ENCODE measurements at places on chromosomes 7 and 10.
A peak's percentile ranks its signal among the peaks of the same experiment; 100 is the strongest.

DNA sequence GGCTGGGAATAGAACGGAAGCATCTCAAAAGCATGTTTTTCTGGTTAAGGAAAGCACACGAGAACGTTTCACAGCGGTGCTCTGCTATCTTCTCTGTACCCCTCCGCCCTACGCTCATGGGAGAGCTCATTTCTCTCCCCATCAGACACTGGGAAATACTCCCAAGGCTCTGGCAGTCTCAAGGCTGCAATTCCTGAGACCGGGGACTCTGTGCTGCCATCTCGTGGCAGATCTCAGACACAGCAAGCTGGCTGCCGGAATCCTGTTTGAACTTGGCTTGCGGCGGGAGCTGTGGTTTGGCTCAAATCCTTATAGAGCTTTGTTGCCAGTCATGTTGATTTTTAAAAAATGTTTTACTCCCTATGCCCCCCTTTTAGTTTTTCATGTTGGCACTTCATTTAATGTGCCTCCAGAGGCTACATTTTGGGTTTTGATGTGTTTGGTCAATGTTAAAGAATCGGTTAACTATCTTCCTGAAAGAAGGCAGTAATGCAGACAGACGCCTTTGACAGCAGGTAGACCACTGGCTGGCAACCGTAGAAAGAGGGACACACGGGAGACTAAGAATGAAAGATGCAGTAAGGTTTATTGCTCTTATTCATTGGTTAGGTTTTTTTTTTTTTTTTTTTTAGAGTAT lies 27.6 kb downstream of the BMPER start:
- DNase-seq = peak; percentile 3

DNA sequence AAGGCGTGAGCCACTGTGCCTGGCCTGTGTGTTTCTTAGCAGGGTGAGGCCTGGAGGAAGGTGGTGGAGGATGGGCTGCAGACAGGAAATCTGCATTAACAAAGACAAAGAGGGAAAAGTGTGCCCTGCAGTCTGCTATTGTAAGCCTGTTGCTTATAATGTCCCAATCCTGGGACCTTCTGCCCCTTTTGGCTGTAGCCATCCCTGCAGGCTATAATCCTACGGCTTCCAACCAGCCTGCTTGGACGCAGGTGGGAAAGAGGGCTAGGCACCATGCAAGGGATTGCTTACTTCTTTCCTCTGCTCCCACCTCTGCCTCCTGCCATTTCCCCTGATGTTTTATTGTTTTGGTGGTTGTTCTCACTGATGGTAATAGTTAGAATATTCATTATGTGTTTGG lies 434.3 kb downstream of the PLXNA4 start:
- no peak for DNase-seq

GRCh38 chr7:100074841-100075240 lies 6.7 kb downstream of the ZNF3 start:
- DNase-seq = no peak

DNA sequence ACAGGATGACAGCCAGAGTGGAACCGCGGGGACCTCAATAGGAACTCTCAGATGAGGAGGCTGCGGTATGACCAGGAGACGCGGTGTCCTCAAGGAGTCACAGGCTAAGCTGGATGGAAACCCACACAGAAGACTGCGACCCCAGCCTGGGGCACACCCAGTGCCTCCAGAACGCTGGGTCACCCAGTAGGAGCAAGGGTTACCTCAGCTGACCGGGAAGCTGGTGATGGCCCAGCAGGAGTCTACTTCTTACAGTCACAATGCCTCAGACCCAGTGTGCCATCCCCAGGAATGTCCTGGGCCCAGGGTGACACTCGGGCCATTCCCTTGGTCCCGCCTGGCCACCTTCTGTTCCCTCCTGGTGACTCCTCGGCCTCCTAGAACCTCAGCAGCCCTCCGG lies 29.9 kb downstream of the CNPY1 start:
- no peak for DNase-seq

GRCh38 chr10:58451193-58451889 lies 61.3 kb upstream of the BICC1 start:
- DNase-seq = no peak

- DNase-seq = no peak
Measured at GRCh38 chr10:44857363-44858016, 53.6 kb upstream of the TMEM72 start.

- no peak for DNase-seq
Measured at GRCh38 chr7:139339025-139339424, 2.1 kb upstream of the FMC1 start.

GRCh38 chr10:110035070-110035921 lies 27.5 kb downstream of the ADD3 start:
- DNase-seq = no peak

GRCh38 chr7:68309806-68310205 lies 1288.5 kb upstream of the AUTS2 start:
- no peak for DNase-seq

DNA sequence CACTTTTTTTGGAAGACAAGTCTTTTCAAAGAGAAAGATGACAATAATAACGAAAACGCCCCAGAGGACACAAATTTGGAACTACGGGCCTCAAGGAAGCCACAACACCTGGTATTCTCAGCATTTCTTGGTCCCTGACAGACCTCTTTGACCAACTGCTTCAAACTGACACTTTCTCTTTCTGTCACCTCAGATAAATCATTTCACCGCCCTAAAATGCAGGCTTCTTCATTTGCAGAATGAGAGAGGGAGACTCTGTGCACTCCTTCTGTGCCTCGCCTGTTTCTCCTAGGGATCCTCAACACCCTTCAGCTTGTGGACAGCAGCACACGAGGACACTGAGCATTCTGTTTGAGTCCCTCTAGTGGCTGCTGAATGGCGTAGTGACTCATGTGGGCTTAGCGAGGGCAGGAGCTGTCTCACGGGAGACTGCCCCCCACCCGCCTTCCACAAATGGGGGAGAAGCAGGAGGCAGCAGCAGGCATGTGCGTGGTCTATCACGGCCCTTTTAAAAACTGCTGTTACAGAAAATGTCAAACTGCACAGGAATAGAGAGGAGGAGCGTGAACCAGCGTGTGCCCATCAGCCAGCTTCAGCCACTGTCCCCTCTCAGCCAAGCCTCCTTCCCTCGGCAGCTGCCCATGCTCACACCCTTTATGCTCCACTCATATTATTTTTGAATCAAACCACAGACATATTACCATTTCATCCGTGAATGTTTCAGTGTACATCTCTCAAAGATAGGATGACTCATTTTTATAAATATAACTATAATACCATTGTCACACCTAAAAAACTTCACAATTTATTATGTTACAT lies 41.4 kb downstream of the GSDME start:
- no peak for DNase-seq

- no peak for DNase-seq
Measured at GRCh38 chr10:82888809-82889455, 1013.9 kb downstream of the NRG3 start.

DNA sequence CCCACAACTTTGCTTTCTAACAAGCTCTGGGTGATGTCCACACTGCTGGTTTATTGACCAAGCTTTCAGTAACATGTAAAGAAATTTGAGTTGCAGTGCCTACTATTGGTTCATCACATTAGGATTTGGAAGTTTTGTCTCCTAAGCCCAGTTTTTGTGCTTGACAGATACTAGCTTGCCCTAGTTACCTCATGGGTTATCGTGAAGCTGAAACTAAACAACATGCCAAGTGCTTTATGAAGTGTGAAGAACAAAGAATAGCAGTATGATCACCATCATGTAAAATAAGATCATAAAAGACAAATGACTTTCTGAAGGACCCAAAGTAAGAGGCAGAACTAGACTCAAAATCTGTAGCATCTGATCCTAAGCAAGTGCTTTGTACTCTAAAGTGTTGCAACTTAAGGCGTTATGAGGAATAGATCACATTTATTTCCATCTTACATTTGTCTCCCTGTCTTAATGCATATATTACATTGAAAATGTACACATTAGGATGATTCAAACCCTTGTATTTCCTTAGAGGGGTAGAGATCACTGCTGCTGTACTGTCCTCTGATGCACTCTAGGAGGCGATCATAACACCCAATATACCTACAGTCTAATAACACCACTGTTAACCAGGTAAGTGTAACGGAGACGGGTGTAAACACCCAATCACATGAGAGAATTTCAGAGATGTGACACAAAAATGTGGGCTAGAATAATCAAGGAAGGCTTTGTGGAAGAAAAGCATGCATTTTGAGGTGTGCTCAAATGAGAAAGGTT lies 71.3 kb downstream of the NRCAM start:
- DNase-seq = no peak

DNA sequence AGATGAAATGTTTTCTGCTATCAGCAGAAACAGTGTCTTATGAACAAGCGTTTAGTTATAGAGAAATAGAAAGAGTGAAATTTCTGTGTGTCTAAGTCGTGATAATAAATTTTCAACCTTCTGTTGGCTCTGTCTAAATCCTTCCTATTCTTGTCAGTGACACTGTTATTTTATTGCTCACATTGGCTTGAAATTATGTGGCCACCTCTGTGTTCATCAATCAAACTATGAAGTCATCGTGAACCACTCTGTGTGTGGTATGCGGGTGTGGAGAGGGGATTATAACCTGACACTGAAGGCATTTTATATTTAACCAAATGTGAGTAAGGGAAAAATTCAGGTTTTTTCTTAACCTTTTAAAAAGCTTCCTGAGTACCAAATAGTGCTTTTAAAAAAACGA lies 12.3 kb downstream of the AOAH start:
- DNase-seq = no peak

DNA sequence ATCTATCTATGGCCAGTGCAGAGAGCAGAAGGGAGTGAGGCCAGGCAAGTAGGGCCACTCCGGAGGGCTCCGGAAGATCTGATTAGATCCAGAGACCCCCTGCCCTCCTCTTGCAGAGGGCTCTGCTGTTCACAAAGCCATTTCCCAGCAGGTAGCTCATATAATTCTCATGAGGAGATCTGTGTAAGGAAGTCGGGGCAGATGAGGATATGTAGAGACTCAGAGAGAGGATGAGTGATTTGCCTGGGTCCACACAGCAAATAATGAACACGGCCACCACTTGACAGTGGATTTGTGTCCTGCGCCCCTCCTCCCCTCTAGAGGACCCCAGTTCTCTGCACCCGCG lies 2.6 kb downstream of the MUC12 start:
- no peak for DNase-seq

GRCh38 chr10:101363850-101364400 lies 10.0 kb downstream of the BTRC start:
- no peak for DNase-seq

GRCh38 chr7:149873970-149874643 lies 338 bp downstream of the ATP6V0E2 start:
- DNase-seq = no peak

- no peak for DNase-seq
Measured at GRCh38 chr7:104972500-104972899, 41.5 kb upstream of the KMT2E start.

DNA sequence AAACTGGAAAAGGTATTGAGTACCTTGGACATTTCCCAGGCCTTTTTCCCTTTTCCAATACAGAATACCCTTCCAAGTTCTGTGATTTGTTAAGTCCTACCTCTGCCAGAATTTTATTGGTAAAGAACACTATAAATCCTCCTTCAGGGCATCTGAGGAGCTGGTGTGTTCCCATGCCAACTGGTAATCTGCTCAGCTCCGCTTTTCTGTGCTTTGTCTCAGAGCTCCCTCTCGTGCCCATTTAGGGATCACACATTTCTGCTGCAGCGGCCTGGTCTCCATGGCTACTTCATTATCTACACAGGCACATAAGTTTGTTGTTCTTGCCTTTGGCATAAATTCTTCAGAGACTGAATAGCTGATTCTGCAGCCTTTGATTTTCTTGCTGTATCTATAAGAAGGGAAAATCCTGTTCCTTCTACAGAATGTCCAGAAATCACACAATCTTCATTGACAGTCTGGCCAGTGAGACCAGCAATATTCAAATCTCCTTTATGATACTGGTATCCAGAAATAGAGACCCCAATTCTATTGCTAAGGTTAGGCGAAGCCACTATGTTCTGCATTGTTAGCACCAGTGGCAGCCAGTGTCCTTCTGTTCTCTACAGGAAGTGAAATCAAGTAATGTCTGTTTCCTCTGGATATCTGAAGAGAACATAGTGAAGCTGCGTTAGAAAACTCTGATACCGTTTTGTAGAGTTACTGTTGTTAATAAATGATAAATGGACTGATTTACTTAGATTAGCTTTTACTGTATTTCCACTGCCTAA lies 51.9 kb downstream of the DENND11 start:
- DNase-seq = peak; percentile 49

DNA sequence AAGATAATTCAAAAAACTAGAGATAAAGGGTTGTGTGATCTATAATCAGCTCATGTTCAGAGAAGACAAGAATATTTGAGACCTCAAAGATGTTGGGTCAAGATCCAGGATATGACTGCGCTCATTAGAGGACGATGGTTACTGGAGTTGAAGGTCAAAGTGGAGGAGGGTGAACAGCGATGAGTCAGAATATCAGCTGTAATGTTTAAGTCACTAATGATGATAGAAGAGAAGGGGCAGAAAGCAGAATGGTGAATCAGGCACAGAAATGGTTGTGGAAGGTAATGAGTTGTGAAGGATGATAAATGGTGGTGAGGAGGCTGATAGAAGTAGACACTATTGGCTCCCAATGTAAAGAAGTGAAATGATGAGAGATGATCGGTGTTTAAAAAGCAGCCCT lies 540.3 kb downstream of the INHBA start:
- DNase-seq = no peak

DNA sequence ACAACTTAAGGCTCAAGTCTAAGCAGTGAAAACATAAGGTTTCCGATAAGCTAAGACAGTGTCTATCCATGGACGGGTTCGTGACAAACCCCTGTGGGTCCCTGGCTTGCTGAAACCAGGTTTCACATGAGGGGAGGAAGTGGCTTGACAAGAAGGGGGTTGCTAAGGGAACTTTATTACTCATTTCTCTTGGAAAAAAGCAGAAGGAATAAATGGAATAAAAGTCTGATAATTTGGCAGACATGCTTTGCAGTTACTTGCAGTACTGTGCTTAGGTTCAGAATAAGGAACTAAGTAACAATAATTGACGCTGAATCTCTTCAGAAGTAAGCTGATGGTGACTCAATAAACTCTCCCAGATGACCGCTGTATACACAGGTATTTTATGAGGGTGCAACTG lies 34.7 kb downstream of the RBM17 start:
- no peak for DNase-seq

DNA sequence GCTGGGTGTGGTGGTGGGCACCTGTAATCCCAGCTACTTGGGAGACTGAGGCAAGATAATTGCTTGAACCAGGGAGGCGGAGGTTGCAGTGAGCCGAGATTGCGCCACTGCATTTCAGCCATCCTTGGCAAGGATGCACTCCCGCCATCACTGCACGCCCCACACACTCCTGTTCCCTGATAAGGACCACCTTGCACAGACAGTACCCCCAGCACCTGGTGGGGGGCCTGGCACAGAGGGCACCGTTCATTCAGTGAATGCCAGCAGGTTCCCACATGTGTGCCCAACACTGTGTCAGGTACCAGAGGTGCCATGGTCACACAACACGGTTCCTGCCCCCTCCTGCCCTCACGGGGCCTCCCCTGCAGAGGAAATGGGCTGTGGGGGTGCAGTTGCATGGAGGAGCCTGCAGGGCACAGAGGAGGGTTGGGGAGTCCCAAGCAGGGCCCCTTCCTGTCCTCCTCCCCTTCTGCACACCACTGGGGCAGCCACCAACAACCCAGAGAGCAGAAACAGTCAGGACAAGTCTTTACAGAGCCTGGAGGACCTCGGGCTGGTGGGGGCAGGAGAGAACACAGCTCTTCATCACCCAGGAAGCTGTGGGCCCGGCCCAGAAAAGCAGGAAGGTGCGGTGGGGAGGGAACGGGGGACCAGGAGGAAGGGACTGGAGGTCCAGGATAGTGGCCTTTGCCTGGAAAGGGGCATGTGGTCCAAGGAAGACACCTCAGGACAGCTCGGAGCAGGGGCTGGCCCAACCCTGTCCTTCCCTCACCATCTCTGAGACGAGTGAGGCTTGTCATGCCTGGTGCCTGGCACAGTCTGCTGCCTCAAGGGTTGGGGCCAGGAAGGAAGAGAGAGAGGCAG lies 7.1 kb downstream of the CRYGN start:
- DNase-seq = no peak
